ENCODE measurements at places on chromosomes 5 and 9.

DNA sequence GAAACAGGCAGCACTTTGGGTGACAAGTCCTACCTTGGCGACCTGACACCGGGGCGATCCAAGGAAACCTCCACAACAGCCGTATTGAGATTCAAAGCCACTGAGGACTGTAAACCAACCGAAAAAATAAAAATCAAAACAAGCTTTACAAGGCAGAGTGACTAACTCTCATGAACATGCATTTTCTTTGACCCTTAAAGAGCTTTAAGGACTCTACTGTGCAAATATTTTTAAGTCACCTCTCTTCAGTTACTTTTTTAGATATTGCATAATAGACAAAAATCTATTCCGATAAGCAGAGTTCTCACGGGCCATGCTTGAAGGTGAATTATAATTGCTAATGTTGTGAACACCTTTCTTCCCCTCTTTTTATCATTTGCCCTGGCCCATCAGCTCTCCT is 38.3 kb downstream of the EQTN start:
- DNase-seq: peak; percentile 16

- peak; percentile 12 for DNase-seq
These were observed 12.5 kb downstream of the NINJ1 start for GRCh38 chr9:93121316-93122241.

DNA sequence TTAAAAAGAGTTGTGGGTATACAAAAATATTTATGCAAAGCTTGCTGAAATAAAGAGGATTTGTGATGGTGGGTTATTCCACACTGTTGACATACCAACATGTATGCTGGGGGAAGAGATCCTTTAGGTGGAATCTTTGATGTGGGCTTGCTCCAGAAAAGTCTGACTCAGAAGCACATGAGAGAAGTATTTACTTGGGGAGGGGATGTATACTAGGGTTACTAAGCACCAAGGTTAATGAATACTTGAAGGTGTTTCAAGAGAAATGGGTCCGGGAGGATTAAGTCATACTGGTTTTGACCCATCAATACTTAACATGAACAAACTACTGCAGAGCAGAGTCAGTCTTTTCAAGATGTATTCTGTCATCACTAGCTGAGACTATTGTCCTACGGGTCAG is 316.4 kb upstream of the GRIN3A start:
- DNase-seq: no peak

GRCh38 chr5:68048516-68048915 is 167.0 kb upstream of the PIK3R1 start:
- no peak for DNase-seq

GRCh38 chr9:135813671-135814290 is 93.6 kb downstream of the CAMSAP1 start:
- no peak for DNase-seq

- DNase-seq: no peak
These were observed 90.9 kb upstream of the PHYKPL start for GRCh38 chr5:178323541-178323865.

DNA sequence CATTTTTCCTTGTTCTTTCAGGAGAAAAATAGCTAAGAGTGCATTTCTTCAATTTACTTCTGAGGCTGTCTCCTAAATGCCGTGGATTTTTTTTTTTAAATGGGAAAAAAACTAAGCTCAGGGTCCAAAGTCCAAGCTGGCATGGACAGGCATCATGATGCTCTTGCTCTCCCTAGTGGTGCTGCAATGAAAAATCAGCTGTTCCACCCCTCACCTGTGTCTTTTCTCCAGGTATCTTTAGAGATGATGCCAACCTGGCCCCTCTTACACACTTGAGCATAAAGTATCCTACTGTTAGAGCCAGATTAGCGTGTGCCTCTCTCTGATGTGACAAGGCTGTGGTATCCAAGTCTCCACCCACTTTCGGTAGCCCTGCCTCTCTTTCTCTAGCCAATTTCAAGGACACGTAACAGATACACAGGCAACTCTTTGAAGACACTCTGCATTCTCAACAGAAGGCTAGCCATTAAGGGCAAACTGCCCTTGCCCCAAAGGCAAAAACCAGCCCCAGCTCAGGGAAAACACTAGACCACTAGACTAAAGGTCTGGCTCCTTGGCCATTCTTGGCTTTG is 208.8 kb downstream of the SAXO1 start:
- DNase-seq: no peak

GRCh38 chr5:91955610-91956009 is 572.5 kb upstream of the ARRDC3 start:
- DNase-seq: peak; percentile 14

- no peak for DNase-seq
These were observed 133.7 kb upstream of the MAP1B start for GRCh38 chr5:71973563-71973962.

Measured in lung (tissue), 17 donors.